ENCODE measurements at places on chromosomes 5 and 9.

DNA sequence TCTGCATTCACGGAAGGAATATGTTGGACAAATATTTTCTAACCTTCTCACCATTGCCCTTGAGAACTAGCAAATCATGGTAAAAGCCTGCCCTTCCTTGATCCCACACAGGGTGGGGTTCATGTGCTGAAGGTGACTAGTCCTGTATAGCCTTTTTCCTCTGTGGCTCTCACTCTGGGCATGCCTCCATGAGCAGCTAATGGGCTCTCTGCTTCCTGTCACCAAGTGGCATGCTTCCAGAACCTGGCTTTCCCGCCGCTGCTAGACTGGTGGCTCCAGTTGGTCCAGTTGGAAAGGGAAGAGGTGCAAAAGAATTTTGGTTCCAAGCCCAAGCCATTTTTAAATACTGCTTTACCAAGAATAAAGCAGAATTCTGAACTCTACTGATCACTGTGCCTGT is 35.5 kb downstream of the FBXO10 start:
- DNase-seq: no peak

DNA sequence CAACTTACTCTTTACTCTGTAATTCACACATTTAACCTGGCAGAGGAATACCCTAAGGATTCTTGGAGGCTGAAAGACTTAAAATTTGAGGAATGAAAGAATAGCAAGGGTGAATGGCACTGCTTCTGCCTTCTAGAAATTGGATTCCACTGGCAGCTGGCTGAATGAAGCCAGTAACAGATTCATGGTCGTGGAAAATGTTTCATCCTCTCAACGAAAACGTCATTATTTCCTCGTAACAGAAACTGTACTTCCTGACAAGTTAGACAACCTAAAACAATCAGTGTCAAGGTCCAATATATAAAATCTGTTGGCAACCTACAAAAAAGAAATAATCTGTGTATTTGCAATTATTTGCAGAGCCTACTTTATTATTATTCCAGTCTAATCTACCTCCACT is 39.7 kb downstream of the BNC2 start:
- no peak for DNase-seq

GRCh38 chr5:159286420-159287035 is 23.4 kb downstream of the UBLCP1 start:
- peak; percentile 38 for DNase-seq

GRCh38 chr5:36156619-36157018 is 4.7 kb downstream of the SKP2 start:
- DNase-seq: peak; percentile 12

Measured in HCEC 1CT (cell line).